SK-N-DZ (cell line): ENCODE measurements at places on chromosomes 4 and X.

DNA sequence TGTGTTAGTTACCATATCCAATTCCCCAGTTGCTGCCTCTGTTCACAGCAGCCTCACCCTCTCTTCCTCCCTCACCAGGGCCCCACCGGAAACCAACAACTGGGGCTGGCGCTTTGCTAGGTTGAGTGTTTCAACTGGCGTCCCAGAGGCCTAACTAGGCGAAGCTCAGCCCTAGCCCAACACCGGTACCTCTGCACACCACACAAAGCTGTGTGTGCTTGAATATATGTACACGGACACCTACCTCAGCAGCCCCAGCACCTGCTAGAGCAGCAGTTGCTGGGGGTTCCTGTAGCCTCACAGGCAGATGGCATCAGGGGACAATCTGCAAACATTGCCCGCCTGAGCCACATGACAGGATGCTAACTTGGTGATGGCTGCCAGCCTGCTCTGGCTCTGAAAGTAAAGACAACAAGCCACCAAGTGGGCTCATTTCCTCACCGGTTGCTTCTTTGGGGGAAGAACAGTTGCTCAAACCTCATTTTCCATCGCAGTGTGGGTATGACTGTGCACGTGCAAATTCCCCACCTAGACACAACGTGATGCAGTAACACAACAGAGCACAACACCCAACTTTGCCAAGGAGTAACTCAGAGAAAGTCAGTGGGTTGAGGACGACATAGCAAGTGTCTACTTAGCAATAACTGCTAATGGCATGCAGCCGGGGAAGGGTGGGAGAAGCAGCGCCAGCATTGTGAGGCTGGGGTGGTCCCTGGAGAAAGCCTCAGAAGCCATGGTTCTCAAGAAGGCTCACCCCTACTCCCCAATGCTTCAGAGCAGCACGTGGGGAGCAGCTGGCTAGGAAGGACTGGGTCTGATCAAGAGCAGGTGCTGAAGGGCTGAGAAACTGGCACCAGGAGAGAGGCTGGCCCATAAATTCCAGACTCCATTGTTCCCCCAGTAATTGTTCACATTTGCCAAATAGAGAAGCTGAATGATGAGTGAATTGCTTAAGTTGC is 139.5 kb downstream of the SH3KBP1 start:
- no peak for DNase-seq

DNA sequence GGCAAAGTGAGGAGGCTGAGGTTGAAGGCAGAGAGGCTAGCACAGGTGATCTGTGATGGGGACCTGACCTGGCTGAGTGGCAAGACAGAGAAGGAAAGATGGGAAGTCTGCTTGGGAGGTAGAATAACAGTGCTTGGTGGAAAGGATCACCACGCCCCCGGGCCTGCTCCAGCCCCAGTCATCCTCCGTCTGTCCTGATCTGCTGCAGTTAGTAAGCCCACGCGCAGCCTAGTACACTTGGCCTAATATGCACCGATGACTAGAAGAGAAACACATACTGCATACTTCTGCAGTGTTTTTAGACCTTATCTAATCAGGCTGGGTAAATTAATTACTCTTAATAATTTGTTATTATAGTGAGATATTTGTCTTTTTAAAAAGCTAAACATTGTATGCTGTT is 103.7 kb upstream of the KLF3 start:
- no peak for DNase-seq

GRCh38 chrX:53421772-53422085 is 725 bp downstream of the SMC1A start:
- DNase-seq, result no peak

DNA sequence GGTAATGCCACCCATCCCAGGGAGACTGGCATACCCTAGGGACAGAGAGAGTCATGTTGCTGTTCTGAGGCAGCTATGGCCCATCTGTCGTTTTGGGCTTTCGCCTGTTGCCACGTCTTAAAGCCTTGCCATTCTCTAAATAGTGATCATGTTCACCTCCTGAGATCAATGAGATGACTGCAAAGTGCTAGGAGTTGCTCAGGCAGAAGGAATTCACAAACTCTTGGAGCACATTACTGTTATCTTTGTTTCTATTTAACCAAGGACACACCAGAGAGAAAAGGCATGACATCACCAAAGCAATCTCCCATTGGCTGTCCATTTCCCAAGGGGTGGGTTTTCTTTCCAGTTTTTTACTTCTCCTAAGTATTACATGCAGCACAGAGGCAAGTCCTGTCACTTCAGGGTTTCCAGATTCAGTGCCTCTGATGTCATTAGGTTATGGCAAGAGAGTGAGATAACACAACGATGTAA is 37.1 kb upstream of the SETD7 start:
- peak; percentile 41 for DNase-seq

GRCh38 chr4:148061141-148061481 is 329.2 kb downstream of the ARHGAP10 start:
- no peak for DNase-seq

- no peak for DNase-seq
These were observed 130.8 kb upstream of the TBL1X start for GRCh38 chrX:9333873-9334560.

- no peak for DNase-seq
These were observed 346.6 kb downstream of the OPHN1 start for GRCh38 chrX:68086709-68087108.

DNA sequence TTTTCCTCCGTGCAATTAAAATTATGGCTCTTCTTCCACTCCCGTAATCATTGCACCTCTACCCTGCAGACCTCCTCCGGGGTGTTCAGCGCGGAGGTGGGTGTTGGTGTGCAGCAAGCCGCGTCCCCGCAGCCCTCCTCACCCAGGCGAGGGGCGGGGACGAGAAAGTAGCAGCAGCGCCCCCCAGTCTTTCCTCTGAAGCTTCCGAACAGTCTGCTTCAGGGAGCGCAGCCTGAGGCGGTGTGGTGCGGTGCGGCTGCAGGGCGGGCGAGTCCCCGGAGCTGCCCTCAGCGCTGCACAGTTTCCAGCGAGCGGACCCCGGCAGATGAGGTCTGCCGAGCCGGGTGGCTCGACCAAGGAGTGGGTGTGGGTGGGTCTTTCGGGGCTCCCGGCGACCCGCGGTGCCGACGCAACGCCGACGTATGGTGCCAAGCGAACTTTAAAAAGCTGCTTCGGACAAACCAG is at the start of gene FRAS1:
Gene FRAS1 (plus strand): TSS at position 189 of the 465 bp plus-strand sequence. CDS start 687 bp downstream, outside the sequence.
- DNase-seq, result peak; percentile 76

DNA sequence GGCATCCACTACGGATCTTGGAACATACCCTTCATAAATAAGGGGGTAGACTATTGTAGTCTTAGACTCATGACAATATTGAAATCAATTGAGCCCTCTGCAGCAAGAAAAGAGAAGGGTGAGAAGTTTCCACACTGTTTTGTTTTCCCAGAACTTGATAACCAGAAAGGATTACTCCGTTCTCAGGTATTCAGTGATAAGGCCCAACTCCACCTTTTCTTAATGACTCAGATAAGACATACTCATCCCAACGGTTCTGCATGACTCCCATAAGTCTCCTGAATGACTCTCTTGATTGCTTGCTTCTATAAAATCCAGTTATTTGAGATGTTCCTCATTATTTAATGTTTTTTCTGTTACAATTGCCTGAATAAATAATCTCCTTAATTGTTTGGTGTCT is 111.7 kb downstream of the PABPC4L start:
- DNase-seq, result no peak

DNA sequence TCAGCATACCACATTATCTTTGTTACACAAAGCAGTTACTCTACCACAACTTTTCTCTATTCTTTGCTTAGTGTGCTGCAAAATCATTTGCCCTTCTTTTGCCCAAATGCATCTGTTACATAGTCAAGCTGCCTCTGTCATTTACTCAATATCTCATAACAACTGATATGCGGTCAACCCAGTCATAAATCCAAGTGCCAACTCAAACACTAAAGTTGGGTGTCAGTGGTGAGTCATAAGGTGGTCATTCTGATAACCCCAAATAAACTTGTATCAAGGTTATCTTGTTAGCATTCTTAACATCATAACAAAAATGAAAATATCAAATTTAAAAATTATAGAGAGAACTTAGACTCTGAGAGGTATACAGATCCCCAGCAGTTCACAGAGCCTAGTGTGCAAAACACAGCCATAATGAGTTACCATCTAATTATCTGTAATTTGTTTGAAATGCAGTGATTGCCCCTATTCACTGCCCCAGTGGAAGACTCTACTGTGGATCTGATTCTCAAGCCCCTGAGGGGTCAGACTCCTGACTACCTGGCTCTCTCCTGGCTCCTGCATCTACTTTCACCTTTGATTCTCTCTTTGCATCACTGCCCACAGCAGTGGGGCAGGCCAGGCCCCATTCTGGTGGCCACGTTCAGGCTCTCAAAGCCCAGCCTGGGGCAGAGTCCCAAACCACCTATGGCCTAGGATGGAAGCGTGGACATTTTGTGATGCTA is 29.2 kb downstream of the TBC1D9 start:
- DNase-seq, result no peak

DNA sequence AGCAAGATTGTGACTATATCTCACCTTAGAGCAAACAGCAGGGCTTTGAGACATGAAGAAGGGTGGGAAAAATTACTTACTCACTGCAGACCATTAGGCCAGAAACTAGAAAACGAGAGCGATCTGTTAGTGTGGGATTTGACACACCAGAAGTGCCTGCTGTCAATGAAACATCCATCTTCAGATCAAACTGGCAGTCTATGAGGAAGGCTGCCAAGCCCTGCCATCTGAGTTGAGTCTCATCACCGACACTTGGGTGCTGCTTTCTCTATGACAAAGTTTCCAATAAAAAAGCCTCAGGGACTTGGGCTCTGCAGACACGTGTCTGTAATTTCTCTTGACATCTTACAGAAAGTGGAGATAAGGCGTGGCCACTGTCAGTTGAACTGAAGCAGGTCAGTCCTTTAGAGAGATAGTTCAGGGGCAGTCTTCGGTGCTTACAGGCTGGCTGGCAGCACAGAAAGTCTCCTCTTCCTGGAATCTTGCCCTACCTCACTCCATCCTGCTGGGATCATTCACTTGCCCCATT is 40.1 kb upstream of the LDB2 start:
- peak; percentile 46 for DNase-seq

GRCh38 chrX:117840645-117841044 is 276.0 kb downstream of the KLHL13 start:
- no peak for DNase-seq

DNA sequence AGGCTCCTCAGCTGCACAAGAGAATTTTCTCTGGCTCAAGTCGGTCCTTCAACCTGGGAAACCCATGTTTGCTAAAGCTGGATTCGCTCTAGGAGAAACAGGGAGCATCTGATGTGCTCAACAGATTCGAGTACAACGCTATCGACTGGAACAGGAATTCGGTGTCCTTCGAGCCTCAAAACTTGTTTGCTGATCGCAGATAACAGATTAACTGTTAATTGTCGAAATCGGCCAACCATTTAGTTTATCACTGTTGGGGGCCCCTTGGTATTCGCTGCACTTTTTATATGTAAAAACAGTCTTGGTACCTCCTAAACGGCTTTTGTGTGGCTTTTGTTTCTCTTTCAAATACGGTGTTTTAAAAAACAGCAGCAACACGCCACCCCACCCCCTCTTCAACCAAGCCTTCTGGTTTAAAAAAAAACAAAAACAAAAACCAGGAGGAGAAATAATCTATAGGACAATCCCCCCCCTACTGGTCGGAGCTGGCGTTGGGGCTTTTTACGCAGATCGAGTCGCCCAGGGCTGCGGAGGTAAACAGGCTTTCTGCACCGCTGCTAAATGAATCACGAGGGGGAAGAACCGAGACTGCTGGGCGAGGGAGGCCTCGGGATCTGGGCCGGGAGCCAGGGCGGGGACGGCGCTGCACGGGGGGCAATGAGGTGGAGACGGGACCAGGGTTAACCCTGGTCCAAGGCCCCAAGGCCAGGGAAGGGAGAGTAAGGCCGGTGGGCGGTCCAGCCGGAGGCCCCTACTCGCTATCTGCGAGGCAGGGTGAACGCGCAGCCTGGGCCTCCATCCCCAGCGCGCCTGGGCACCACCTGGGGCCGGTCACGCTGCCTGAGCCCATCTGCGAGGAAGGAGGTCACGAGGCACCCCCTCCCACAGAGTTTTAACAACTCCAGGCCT is 71.7 kb upstream of the BCOR start:
- DNase-seq, result peak; percentile 80

GRCh38 chrX:30538271-30538670 is 39.3 kb downstream of the TASL start:
- no peak for DNase-seq

DNA sequence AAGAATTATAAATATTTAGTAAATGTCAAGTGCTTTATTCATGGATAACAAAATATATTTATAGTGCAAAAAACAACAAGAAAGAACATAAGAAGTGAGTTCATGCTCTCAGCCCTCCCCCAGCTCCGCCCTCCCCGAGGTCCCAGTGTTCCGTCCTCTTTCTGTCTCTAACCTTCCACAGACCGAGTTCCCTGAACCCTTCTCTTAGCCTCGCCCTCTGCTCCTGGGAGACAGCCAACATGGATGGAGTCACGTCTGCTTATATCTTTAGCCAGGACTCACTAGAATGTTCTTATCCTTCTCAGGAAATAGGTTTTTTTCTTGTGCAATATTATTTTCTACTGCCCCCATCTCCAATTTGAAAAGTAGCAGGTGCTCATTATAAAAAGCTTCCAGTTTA is 40.1 kb upstream of the HELT start:
- no peak for DNase-seq

- DNase-seq, result no peak
These were observed 389.4 kb downstream of the TEX13C start for GRCh38 chrX:125709074-125709473.

GRCh38 chrX:22300130-22300529 is 27.4 kb downstream of the CBLL2 start:
- DNase-seq, result peak; percentile 90

GRCh38 chr4:110480031-110480549 is 4.1 kb downstream of the ENPEP start:
- DNase-seq, result no peak

GRCh38 chrX:49746306-49746705 is 50.5 kb upstream of the PAGE1 start:
- DNase-seq, result no peak

- no peak for DNase-seq
These were observed 55.2 kb downstream of the CLNK start for GRCh38 chr4:10629394-10629793.
